Stimulated activated CD4-positive, alpha-beta T cell treated with anti-CD3 and anti-CD28 coated beads, Interleukin-12 subunit alpha, Interleukin-12 subunit beta, amount 100 ng/mL, for 48 hours (primary cell): ENCODE measurements at places on chromosomes 1 and 21.

DNA sequence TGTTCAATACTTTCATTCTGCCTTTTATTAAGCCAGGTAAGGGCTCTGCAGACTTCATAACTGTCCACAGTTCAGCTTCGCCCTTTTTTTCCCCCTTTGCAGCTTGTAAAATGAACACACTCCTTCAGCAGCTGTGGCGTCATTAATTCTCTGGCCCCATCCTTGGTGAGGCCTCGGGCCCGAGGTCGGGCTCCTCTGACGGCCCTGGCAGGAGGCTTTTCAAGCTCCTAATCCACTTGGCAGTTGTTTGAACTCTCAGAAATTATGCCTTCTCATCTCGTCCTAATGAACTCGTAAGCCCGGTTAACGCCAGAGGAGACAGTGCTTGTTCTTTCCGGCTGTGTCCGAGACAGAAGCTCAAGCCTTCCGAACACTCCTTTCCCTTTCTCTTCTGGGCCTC lies 18.1 kb upstream of the EPHA8 start:
- no peak for DNase-seq

- no peak for DNase-seq
Observed at GRCh38 chr1:229448845-229449244, 15.0 kb upstream of the ACTA1 start.

DNA sequence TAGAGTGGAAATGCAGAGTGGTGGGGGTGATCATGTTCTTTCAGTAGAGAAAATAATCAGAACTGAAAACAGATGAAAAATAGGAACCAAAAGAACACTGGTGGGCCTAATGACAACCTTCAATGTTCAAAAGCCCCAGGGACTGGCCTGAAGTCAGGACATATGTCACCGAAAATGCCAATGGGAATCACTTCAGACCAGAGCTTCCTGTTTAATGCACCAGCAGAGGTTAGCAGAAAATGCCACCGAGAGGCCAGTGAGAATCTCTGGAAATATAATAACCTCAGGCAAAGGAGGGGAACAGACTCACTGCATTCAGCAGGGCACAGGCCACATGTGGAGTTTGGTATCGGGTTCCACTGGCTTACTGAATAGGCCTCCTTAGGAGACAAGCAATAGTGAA lies 15.9 kb upstream of the CD58 start:
- DNase-seq = no peak

- no peak for DNase-seq
Observed at GRCh38 chr1:64669098-64669675, 75.7 kb upstream of the RAVER2 start.

GRCh38 chr1:8848663-8849386 lies 29.7 kb downstream of the ENO1 start:
- peak; percentile 72 for DNase-seq

- no peak for DNase-seq
Observed at GRCh38 chr1:34617321-34618118, 137.3 kb upstream of the GJB5 start.

DNA sequence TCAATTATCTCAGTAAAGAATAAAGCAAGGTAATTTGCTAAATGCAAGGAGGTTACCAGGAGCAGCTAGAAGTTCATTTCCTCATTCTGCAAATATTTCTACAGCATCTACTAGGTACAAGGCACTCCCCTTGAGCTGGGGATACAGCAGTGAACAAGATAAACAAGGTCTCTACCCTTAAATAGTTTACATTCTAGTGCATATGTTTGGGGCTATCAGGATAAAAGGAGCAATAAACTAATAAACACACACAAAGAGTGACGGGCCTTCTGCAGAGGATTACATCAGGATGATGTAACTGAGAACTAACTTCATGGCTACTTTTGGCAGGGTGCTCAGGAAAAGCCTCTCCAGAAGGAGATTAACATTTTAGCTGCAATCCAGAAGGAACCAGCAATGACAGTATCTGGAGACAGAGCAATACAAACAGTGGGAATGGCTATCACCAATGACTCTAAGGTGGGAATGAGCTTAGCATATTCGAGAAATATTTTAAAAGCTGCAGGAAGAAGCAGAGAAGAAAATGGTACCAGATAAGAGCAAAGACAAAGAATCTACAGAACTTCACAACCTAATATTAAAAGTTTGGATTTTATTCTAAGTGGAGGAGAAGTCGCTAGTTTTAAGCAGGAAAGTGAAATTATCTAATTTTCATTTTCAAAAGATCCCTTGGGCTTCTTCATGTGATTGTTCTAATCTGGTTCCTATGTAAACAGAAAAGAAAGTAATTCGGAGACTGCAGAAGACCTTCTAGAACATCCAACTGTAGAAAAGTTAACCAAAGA lies 25.8 kb downstream of the TP53BP2 start:
- DNase-seq = no peak

GRCh38 chr1:23667411-23667810 lies 24.2 kb upstream of the RPL11 start:
- DNase-seq = no peak

DNA sequence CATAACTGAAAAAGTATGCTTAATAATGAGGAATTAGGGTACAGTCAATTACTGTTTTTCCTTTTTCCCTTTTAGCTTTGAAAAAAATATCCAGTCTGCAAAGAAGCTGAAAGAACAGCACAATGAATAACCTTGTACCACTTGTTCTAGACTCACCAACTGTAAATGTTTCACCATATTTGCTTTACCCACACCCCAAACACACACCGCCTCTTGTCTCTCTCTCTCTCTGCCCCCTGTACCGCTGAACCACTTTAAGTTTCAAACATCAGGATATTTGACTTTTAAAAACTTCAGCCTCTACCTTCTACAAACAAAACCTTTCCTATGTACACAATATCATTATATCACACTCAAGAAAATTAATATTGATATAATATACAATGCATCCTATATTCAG lies 197.1 kb downstream of the COP1 start:
- no peak for DNase-seq

DNA sequence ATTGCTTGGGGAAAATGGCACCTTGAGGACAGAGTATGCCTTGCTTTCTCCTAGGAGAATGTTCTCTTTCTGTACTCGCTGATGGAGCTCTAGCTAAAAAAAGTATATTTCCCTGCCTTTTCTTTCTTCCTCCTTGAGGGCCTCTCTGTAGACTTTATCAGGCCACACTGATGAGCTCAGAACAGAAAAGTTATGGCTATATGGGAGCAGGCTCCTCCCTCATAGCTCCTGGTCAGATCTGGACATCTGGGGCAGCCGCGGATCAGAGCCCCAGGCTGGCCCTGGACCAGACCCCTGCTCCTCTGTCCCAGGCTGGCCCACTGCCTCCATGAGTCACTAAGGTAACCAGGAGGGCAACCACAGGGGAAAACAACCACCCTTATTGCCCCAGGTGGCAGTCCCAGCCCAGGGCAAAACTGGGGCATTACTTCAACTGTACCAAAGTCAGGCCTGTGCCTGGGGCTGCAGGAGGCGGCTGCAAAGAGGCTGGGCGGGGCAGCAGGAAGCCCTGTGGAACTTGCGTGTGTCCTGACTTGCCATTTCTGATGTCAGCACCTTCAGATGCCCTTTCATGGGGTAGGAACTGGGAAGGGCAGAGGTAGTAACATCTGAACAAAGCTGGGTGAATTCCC lies 26.3 kb upstream of the ZNF648 start:
- DNase-seq = no peak

GRCh38 chr1:20485527-20486456 lies at the start of gene CAMK2N1:
TSS of gene CAMK2N1 (minus strand) at chr1:20486210. CDS start at chr1:20485379, 831 bp downstream.
- no peak for DNase-seq

DNA sequence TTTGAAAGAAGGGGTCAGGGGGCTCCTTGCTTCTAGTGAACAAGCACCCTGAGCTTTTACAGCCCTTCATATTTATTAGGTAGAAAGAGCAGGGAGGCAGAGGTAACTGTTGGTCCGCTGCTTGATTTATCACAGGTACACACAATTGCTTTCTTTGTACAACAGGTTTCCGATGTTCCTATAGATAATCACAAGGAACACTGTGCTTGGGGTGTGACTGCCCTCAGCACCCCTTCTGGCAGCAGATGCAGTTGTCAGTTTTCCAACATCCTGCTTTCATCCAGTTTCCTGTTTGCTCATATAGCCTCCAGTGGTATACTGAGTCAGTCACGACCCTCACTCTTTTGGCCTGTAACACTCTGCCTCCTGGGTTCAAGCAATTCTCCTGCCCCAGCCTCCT lies 40.6 kb downstream of the SCP2 start:
- no peak for DNase-seq

DNA sequence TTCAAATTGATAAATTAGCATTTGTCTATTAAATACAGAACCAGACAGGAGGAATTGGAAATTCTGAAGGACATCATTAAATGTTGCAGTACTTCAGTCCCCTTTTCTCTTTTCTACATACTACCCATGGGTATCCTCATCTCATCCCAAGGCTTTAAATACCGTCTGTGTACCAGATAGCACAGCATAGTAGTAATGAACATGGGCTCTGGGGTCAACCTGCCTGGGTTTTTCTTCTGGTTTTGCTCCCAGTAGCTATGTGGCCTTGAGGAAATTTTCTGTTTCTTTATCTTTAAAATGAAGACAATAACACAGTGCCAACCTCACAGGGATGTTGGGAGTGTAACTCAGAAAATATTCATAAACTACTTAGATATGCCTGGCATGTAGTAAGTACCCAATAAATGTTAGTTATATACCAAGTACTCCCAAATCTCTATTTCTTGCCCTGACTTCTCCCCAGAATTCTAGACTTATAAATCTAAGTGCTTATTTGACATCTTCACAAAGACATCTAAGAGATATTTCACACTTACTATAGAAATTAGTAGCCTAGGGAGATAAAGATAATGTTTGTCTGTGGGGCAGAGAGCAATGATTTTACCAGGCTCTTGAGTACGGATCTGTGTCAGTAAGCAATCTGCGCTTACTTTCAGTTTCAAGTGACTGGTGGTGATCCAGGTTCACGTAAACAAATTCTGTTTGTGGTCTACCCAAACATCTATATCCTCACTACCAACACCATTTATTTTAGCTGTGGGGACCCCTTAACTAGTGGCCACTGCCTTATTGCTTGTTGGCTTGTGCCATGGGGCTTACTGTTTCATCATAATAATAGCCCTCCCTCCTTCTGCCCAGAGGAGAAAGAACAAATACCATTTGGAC lies 37.3 kb downstream of the VANGL2 start:
- no peak for DNase-seq

DNA sequence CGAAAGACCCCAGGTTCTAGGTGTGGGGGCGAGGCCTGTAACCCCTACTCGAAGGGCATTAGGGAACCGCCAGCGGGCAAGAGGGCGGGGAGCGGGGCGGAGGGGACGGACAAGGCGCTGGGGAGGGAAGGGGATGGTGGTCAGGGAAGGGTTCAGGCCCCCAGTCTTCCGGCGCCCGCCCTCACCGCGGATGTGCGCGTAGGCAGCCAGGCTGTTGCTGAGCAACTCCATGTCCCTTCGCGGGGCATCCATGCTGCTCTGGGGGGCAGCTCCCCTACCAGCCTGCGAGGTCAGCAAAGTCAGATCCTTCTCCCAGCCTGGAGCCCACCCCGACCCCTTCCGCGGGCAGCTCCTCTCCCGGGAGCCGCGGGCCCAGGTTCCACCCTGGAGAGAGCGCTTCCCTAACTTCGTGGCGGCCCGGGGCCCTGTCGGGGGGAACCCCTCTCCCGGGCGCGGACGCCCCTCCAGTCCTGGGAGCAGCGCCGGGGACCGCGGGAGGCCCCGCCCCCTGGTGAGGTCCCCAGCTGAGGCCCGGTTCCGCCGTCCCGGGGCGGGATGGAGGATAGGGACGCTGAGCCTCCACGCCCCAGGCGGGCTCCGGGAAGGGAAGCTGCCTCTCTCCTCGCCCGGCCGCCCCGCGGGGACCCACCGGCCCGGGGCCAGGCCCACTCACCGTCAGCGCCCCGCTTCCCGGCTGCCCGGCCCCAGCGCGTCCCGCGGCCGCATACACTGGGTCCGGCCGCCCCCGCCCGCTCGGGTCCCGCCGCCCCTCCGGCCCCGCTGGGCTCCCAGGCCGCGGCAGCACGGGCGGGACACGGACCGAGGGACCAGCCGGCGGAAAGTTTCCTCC lies 434 bp downstream of the EVA1B start:
- no peak for DNase-seq

DNA sequence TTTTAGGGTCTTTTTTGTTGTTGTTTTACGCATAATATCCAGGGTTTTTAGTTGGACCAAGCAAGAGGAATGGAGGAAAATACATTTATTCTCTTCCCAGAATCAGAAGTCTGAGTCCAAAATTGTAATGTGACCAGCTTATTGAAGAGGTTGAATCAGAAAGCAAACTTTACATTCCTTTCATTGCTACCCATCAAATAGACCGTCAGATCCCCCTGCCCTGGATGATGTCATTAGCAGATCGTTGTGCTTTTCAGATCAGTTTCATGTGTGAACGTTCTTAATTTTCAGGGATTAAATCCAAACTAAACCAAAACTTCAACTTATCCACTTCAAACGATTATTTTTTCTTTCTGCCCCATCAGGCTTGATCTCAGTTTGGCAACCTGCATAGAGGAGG lies 85.7 kb upstream of the NGF start:
- no peak for DNase-seq

GRCh38 chr1:245341743-245342142 lies 187.0 kb downstream of the KIF26B start:
- DNase-seq = no peak

DNA sequence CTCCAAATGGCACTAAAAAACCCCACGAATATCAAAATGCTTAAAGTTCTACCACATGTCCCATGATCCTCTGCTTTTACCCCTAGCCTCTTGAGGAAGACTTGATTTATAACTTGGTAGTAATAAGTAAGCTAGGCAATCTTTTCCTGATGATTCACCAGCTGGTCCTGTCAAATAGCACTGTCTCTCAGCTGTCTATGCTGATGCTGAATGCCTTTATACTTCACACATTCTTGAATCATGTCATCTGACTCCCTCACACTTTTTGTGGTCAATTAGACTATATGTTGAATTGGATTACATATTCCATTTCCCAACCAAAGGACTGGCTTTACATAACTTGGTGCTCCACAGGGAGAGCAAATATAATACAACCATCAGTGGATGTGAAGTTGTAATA lies 16.6 kb downstream of the C21orf91 start:
- DNase-seq = no peak

DNA sequence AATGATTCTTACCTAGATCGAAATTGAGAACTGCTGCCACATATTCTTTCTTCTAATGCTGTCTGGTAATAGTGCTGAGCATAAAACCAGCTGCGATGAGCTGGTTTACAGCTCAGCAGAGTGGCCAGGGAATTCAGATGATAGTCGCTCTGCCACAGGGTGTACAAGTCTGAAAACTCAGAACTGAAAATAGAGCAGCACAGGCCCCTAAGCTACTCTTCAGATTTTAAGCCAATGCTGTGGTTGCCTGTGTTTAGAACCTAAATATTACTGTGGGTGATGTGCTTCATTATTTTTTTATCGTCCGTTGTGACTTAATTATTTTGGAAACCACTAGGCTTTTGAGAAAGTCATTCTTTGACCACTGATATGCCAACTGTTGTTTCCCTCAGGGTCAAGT lies 152.0 kb downstream of the ADGRL4 start:
- no peak for DNase-seq
